GM23338 (cell line): ENCODE measurements at places on chromosomes 3 and 15.
A peak's percentile ranks its signal among the peaks of the same experiment; 100 is the strongest.

DNA sequence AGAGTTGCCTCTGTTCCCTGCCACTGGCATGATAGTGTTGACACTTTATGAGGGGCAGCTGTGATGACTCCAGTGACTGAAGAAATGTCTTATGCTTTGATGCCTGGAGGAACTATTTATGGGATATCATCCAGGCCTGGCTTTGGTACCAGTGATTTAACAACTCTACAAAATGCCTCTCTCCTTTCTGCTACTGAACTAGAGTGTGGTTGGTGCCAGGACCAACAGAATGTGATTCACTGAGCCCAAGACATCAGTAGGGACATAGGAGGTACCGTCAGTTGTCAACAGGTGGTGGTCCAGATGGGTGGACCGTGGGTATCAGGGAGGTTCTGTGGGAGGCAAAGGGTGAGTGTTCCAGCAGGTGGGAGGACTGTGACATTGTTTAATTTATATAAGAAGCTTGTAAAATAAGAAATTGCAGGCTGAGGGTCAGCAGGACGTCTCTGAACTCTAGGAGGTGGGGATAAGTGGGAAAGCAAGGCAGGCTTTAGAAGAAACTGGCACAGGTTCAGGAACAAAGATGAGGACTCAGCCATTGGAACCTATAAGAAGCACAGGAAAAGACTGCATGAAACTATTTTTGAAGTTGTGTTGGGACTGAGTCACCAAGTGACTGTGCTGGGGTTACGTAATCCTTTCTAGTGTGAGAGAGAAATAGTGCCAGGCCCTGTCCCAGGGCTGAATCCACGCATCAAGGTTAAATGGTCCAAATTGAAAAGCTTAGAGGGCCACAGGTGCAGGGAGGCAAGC, 28.5 kb upstream of the SLC7A14 start:
- no peak for DNase-seq

DNA sequence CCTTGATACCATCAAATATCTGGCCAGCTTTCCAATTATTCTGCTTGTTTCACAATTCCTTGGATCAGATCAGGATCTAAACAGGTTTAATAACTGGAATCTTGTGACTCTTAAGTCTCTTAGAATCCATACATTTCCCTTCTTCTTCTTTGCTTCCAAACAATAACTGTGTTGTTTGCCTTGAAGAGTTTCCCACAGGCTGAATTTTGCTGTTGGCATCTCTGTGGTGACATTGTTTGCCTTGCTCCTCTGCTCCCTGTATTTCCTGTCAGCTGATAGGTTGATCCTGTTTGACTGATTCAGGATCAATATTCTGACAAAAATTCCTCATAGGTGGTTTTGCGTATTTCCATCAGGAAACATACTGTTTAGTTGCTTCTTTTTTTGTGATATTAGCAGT, 248.4 kb upstream of the LMCD1 start:
- DNase-seq = no peak

GRCh38 chr15:89132611-89133507, 44.6 kb downstream of the ABHD2 start:
- DNase-seq = no peak

DNA sequence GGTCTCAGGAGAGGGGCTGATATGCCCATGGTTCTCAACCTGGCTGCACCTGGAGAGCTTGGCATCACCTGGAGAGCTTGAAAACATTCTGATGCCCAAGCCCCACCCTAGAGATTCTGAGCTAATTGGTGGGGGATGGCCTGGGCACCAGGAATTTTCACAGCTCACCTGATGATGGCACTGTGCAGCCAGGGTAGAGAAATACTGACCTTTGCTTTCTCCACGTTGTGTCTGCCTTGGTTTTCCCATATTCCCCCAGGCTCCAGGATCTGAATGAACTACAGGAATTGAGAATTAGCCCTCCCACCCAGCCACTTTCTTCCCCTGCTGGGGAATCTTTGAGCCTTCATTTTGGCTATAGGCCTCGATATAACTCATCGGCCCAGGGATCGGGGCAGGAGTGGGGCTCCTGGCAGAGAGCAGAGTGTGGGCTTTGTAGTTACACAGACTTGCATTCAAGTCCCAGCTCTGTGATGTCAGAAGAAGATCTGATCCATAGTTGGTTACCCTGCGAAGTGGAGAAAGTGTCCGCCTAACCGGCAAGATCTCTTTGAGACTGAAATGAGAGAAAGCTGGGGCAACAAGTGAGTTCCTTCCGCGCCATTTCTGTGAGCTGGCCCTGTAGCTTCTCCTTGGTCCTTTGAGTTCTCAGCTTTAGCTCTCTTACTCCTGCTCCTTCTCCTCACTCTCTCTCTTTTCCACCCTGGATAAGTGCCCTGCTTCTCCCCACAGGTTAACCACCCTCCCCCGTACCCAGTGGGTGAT, 33.1 kb upstream of the UBE2Q2 start:
- DNase-seq = peak; percentile 81

DNA sequence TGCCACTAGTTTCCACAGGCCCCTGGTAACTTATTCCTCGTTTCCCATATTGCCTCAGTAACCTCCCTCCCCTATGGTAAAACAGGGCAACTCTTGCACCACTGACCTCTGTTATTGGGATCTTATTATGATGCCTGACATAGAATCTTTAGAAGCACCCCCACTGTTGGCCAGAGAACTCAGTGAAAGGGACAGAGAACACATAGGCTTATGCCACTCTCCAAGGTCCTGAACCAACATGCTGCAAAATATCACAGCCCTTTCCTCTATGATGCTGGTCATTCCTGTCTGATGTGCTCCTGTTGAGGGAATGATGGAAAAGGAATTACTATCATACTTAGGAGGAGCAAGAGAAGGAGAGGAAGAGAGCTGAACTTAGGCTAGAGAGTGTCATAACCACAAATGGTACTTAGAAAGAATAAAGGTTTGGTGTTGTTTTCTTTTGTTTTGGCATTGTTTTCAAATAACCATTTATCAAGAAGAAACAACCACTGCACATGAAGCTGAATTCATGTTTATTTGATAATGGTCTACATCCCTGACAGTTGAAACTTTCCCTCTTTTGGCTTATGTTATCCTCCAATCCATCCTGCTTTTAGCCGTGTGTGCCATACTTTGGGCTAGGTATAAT, 330.2 kb downstream of the EPHB1 start:
- DNase-seq = peak; percentile 77

GRCh38 chr3:175144368-175144767, 285.2 kb downstream of the NAALADL2 start:
- DNase-seq = no peak

DNA sequence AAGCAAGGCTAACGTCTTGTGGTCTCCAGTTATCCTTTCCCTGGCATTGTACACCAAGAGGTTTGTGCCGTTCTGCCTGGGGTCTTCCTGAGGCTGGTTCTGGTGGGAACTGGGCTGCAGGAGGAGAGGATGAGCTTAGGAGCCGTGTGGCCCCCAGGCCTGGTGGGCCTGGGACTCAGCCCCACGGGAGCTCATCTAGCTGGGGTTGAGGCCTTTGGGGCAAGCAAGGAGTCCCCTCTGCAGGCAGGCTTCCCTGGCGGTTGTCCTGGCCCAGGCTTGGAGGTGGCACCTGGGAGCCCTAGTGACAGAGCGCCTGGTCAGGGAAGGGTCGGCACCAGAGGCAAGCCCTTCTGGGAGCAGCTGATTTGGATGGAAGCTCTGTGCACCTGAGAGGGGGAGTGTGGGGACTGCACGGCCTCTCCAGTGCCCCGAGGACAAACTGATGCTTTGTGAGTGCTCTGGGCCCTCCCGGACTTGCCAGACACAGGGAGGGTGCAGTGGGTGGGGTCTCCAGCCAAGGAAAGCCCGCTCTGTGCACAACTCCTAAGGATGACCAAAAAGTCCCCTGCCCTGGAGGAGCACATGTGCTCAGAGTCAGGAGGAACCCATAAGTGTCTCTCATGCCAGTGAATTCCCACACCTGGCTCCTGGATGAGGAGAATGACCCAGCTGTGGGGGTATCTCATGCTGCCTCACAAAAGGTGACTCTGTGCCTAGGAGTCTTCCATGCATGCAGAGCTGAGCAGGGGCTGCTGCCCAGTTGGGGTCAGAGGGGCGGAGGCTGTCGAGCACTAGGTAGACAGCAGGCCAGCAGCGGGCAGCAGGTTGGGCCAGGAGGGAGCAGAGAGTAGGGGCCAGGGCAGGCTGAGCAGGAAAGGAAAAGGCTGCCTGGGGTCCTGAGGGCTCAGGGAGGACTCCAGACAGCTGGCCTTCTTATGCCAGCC, 2.7 kb downstream of the PAK6 start:
- DNase-seq = no peak

DNA sequence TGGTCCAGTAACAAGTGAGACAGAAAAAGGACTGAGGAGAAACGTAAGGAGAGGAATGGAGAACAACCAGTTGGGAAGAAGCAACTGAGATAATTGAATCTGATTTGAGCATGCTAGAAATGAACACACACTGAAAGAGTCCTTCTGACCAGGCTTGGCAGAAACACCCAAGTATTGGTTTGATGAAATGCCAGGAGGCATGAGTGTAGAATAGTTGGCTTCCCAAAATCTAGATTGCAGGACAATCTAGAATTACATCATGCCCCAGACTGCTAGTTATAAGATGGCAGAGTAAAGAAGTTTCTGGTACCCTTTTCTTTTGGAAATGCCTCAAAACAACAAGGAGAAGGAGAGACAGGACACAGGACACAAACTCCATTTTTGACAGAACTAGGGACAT, 189.7 kb upstream of the STT3B start:
- no peak for DNase-seq

DNA sequence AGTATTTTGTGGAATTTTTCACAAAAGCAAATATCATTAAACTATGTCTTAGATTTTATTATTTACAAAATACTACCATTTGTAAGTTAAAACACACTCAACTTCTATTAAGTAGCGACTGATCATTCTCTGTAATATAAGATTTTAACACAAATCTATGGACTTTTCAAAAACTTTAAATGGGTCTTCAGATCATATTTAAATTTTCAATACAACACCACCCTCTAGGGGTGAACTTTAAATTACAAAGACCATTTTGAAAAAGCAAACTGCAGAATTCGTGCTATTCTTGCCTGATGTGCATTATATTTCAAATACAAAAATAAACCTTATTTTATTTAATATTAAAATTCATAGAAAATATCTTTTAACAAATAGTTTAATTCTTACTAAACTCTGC, 8.2 kb upstream of the VGLL4 start:
- peak; percentile 63 for DNase-seq

- DNase-seq = no peak
Observed at GRCh38 chr15:33894193-33894592, 74.1 kb upstream of the CHRM5 start.

- DNase-seq = no peak
Observed at GRCh38 chr15:70318594-70319465, 221.1 kb upstream of the TLE3 start.

DNA sequence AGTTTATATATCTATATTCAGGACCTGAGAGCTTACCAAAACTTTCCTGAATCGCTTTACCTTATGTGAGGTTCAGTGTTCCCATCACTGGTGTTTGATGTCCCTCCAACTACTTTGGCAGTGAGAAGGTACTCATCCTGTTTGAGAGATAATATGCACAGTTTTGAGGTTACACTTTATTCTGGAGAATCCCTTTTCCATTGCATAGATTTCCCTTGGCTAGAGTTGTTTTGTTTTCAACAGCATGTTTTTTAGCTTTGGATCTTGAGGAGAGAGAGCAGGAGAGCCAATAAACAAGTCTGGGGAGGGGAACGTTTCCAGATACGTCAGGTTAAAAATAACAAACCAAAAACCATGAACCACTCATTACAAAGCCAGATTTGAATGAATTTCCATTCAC, 33.6 kb downstream of the CD200 start:
- DNase-seq = no peak

DNA sequence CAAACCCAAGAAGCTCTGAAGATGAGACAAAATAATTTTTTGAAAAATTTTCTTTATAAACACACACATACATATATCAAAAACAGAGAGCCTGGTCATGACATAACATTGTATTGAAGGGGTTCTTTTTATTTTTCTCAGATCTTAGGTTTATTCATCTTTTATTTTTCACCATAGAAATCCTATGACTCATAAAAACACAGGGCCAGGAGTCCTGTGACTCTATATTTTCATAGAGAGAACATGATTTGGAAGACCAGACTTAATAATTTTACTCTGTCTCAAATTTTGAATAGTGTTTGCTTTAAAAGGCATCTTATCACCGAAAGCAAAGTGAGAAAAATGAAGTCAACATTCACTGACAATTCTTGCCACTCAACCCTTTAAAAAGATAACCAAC, 57.7 kb downstream of the SUCNR1 start:
- no peak for DNase-seq

DNA sequence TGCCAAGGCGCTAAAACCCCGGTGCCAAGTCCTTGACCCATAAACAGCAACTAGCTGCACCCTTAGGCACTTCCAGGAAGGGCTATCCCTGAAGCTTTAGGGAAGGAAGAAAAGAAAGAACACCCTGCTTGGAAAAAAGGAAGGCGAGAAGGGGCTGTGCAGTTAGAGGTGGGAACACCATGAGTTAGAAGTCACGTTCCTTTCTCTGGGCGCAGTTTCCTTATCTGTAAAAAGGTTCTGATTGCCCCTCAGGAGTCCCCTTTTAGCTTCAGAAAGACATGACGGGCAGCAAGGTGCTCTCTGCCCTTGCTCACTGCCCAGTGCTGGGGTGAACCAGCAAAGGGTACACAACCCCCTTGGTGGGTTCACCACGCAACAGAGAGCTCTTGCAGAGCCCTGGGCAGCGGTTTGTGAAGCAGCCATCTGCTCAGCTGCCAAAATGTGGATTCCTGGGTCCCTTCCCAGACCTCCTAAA, 798 bp downstream of the GCHFR start:
- DNase-seq = no peak

GRCh38 chr3:161915418-161915750, 418.8 kb downstream of the OTOL1 start:
- no peak for DNase-seq

DNA sequence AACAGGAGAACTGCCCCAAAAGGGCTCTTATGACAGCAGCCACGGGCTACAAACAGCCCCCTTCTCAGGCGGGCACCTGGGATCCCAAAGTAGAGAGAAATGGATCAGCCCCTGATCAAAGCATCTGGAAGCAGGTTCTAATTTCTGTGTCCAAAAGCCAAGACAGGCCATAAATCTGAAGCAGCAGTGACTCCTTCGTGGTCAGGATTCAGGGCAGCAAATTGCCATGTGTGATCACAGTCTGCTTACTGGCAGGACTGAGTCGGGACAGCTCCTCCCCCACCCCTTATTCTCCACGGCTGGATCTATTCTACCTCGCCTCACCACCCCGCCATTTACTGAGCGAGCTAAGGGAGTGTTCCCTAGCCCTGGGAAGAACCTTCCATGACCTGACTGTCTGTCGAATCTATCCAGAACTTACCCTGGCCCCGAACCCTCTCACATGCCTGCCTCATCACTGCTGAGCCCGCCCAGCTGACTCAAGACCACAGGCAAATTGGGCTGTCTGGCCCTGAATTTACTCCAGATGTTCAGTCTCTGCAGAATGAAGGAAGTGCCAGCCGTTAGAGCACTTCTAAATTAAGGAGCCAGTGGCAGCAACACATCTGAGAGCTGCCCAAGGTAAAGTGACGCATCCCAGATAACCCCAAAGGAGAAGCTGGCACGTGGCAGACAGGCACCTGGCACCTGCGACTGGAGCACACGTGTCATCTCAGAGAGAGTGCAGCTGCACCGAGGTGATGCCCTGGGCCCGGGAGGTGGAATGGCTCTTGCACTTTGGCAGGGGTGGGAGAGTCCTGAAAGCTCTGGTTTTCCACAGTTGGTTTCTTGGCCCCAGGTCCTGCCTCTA, 1.3 kb downstream of the LRRC15 start:
- DNase-seq = no peak
